ENCODE measurements at places on chromosomes 3 and 15.

DNA sequence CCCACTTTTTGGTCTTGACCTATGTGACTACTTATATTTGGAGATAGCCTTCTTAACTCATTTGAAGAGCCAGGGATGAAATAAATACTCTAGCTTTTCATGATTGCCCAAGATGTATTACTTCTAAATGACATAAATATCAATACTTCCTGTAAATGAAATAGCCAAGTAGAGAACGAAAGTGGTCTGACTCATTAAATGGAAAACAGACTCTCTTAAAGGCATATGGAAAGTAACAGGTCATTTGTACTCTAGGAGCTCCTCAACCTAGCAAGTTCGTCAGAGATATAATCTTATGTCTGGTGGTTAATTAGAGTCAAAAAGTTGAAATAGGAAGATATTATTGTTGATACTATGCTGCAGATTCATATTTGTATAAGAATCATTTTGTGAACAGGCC, 1105.4 kb downstream of the TUSC7 start:
- DNase-seq = no peak

DNA sequence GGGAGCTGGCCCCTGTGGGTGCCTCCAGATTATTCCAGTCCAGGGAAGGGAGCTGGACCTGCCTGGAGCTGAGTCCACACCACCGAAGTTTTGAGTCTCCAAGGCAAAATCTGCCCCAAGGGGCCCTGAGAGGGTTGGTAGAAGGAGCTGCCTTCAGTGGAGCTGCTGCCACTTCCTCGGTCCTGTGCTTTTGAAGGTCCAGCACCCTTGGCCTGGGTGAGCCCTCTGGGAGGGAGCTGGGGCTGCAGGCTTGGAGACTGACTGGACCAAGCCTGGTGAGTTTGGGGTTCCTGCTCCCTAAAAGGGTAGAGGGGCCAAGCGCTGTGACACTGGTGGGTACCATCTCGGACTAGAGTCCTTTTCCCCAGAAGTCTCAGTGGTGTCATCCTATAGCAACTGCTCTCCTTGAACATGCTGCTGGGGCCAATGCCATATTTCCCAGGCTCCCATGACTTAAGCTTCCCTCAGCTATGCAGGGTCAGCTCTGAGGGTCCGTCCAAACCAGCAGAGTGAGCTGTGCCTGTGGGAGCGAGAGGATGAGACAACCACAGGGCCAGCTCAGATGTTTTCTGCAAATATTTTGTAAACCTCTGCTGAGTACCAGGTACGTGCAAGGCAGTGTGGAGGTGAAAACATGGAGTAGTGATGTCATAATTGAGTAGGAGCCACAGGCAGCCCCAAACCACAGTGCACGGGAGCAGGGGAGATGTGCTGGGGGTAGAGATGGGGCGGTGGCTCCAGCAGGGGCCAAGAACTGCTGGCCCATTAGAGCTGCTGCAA, 96.0 kb downstream of the ABHD5 start:
- no peak for DNase-seq

- DNase-seq = no peak
Measured at GRCh38 chr15:70701891-70702568, 61.3 kb downstream of the UACA start.

DNA sequence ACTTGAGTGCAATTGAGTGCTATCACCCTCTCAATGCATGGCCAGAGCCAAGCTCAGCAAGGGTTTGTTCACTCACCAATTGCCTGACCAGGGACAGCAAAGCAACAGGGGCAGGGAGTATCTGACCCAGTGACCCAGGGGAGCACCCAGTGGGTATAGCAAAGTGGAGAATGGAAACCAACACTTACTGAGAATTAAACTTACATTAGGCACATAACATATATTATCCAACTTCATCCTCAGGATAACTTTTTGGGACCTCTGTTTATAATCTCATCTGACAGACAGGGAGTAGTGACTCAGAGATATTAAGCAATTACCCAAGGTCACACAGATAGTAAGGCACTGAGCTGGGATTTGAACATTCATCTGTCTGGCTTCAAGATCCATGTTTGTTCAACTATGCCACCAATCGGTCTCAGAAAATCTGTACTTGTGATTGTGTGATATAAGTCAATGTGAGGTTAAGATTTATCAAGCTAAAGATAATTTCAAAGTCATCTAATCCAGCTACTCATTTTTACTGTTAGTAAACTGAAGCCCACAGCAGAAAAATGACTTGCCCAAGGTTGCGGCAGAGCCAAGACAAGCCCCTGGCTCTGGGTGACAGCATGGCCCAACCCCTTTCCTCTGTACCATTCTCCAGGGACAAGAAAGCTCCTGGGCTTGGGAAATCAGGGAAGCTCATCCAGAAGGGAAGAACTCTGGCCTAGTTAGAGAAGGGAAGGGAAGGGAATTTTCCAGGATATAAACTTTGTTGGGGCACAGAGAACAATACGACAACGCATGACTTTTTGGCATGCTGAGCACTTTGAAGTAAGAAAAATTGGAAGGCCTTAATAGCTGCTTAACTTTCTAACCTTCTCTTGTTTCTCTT, 138.0 kb upstream of the SMAD3 start:
- no peak for DNase-seq

DNA sequence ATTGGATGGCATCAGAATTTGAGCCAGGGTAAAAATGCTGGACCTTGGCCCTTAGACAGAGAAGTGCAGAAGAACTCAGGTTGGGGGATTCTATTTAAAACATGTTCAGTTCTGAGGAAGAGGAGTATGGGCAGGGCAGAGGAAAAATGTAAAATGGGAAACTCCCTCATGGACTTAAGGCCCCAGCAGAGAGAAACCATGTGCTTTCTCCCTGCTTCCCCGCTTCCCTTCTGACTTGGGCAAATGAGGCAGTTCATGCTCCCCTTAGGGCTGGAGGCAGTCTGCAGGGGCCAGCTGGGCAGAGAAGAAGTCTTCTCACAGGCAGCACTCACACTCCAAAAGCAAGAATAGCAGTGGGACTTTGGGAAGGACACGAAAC, 9.9 kb upstream of the NUDT16 start:
- no peak for DNase-seq

DNA sequence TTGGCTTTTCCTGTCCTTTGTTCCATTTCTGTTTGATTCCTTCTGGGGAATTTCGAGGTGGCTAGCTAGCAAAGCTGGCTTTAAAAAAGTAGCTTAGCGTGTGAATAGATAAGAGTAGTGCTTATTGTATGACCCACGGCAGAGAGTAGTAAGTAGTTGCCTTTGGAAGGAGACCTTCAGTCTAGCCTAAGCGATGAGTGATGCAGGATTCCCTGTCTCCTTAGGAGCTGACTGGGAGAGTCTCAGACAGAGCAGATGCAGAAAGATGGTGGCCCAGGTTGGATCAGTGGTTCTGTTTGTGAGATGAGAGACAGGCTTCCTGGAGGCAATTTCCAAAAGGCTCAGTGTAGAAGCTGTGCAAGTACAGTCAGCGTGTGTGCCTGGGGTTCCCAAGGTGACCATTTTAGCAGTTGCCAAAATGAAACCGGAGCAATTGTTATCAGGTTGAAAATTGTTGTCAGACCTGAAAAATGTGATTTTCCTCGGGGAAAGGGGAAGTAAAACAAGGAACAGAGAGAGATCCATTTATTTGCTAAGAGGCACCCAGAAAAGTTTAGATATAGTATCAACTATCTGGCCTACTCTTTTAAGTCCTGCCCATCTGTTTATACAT, 681 bp upstream of the IL5RA start:
- DNase-seq = no peak

- DNase-seq = no peak
Measured at GRCh38 chr3:134516905-134517304, 31.0 kb downstream of the CEP63 start.

DNA sequence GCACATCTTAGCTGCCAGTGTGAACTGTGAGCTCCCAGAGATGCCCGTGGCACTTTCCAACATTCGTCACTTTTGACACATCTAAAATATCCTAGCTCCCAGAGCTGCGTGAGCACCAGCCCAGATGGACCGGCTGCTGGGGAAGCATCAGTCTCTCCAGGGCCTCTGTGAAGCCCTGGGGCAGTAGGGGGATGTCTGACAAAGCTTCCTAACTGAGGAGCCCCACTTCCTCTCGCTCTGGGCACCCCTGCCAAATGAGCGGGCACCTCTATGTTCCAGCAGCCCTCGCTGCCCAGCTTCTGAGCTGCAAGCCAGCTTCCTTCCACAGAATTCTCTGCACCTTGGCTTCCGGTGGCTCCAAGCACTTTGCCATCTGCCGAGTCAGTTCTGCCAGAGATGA, 91.1 kb downstream of the LIPC start:
- DNase-seq = no peak

DNA sequence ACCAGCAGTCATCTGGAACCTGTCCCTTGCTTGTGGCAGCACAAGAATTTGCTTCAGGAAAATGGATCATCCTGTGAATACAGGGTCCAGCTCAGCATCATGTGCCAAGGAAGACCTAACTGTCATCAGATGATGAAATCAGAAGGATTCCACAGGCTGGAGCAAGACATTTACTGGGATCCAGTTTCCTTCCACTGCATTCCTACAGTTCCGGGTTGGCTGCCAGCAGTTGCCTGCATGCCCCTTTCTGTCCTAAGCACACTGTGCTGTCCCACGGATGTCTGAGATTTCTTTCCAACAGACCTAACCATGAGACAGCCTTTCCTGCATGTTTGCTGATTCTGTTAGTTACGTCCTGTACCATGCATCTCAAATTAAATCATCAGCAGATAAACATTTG, 140.7 kb downstream of the IMPG2 start:
- DNase-seq = no peak

DNA sequence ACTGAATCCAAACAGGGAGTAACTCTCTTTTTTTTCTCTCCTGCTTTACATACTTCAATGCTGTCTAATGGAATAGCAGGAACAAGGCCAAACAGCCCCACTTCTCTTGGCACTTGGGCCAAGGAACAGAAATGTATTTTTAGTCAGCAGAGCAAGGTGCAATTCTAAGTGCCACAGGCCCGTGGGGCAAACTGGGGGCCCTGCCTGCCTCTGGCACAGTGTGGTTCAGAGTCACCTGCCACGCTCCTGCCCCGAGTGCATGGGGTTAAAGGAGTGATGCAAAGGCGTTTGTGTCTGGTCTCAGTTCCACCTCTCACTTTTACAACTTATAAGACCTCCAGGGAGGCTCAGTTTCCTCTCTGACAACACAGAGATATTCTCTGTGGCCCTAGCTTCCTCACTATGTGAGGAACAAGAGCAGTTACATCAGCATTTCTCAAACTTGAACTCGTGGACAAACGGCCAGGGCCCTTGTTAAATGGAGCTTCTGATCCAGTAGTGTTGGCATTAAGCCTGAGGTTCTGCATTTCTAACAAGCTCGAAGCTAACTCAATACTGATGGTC, 51.3 kb downstream of the LRIG1 start:
- DNase-seq = no peak

DNA sequence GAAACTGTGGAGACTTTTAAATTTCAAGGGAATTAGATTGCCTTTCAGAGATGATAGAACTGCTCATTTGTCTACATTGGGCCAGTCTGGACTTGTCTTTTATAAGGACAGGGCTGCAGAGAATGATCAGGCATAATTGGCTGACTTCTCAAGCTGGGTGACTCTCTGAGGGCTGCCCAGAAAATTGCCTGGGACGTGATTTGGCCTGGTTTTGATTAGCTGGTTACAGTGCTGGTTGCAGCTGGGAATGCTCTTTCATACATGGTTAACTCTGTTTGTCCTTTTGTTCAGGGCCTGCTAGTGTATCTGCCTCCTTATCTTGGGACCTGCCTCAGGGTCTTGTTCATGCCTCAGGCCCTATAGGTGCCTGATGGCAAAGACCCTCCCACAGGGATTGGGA, 245.6 kb downstream of the CLSTN2 start:
- DNase-seq = no peak
